ENCODE measurements at places on chromosomes 13 and 19.
A peak's percentile ranks its signal among the peaks of the same experiment; 100 is the strongest.

DNA sequence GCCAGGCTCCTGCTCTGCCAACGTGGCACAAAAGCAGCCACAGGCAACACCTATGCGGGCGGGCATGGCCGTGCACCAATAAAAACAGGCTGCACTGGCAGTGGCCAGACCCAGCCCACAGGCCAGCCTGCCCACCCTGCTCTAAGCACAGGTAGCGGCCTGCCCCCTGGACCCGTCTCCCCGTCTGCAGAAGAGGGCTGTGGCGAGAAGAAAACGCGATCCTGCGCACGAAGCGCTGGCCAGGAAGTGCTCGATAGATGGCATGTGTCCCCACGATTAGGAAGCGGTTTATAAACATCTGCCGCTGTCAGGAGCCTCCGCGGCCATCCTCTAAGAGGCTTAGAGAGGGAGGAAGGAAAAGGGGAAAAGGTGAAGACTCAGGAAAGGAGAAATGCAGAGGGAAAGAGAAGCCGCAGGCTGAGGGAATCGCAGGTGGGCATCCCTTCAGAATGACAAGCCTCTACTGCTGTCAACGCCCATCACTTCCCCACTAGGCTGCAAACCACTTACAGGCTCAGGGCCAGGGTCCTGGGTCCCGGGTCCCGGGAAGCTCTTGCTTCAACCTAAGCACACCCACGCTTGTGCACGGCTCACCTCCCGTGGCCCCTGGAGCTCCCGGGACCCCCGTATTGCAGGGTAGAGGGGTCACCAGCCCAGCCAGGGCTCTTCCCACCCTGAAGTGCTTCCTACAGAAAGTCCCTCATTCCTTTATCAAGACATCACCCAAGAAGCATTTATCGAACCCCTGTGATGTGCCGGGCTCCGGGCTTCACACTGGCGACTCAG, 10.5 kb downstream of the MLLT1 start:
- DNase-seq = no peak

DNA sequence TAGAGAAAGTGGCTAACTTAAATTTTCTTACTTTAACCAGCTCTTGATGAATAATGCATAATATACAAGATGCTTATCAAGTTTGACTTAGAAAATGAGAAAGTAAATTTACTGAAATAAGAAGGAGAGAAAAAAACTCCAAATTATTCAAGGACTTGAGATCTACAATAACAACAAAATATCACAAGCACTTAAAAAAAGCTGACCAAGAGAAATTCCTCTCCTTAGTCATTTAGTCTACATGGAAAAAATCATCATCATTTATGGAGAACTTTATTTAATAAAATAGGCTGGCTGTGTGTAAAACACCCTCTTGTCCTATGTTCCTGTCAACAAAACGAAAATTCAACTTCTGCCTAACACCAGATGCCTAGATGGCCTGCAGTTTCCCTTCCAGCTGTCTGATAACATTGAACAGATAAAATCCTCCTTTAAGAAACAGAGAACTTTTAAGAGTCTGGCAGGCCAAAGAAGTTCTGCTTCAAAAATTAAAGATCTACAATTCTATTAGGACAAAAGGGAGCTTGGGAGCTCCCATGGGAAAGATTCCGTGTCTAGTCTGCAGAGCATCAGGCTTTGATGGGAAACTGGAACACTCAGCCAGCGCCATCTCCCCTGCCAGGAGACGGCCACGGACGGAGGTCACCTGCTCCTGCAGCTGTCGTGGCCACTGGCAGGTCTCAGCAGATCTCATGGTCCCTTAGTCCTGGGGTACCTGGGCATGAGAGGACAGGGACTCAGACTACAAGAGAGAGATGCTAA, 37.9 kb upstream of the ATP11A start:
- DNase-seq = no peak

DNA sequence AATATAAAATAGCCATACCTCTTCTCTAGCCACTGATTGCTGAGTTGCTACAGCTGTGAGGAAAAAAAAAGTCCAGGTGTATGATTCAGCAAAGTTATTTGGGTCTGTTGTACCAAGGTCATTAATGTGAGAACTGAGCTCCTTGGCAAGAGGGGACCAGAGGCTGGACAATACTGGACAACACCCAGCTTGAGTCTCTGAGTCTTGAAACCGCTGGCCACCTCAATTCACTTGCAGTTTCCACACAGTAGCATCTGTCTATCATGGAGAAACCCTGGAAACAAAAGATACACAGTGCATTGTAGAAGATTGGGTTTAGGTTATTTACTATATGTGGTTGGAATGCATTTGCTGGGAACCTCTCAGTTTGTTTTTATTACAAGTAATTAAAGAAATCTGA, 60.4 kb downstream of the WDFY2 start:
- DNase-seq = no peak

DNA sequence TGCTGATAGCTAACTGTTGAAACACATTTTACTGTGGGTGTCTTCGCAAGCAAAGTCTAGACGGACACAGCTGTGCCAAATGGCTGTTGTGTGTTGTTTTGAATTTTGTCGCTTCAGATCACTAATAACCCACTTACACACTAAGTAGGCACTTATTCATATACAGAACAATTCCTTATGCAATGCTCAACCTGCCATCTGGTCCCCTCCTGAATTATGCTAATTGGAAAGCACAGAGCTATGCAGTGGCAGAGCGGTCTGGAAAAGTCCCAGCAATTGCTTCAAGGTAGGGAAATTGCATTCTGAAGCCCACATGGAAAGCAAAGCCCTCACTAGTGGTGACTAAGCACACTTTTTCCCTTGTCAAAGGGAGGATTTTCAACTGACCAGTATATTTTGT, 69.9 kb downstream of the C13orf42 start:
- no peak for DNase-seq

DNA sequence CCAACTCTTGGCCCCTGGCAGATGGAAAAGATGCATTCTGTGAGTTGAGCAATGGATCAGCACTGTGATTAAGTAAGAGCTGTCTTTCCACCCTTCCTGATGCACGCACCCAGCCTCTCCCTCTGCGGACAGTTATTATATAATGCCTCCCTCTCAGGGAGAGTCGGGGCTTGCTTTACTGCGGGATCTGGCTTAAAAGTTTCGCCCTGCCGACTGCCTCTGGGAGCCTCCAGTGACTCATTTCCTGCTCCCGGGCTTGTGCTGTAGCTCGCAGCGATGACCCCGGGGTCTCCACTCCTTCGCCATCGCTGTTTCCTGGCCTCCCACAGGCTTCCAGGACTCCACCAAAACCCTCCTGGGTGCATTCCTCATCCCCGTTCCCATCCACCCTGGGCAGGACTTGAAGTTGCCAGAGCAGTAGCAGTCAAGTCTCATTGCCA, 107.4 kb upstream of the SLC7A1 start:
- no peak for DNase-seq

GRCh38 chr13:59345311-59345710, 818.4 kb downstream of the DIAPH3 start:
- DNase-seq = no peak

GRCh38 chr19:50181121-50181520, 18.0 kb upstream of the IZUMO2 start:
- no peak for DNase-seq

GRCh38 chr13:89862691-89863036, 1484.8 kb upstream of the MIR17HG start:
- DNase-seq = peak; percentile 9

DNA sequence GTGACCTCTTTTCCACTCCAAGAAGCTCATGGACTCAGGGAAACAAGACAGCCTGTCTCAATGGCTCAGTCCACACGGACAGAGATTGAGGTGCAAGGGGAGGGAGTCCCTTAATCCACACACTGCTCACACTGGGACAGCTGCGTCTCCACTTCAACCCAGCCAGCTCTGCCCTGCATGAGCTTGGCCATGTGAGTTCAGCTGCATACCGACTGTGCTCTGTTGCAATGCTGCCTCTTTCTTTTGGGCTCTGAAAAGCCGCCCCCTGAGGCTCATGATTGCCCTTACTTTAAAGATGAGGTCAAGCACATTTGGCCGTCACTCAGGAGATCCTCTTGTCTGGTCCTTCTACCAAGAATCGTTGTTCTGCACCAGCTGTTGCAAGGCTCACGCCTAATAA, 64.8 kb upstream of the KCTD15 start:
- no peak for DNase-seq

DNA sequence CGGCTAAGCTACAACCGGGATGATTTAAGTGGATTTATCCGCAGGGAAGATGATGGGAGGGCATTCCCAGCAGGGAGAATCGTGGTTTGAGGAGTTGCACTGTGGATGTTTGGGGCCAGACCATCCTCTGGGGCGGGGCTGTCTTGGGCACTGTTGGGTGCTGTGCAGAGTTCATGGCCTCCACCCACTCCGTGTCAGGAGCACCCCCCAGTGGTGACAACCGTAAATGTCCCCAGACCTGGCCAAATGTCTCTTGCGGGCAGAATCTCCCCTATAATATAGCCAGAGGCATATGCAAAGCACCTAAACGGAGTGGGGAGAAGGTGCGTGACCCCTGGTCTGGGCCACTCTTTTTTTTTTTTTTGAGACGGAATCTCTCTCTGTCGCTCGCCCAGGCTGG, 40.2 kb downstream of the SMIM24 start:
- DNase-seq = peak; percentile 39

GRCh38 chr13:30918662-30919405, 12.8 kb downstream of the MEDAG start:
- no peak for DNase-seq

GRCh38 chr13:65613004-65613403, 1617.1 kb downstream of the PCDH9 start:
- no peak for DNase-seq
